Stimulated activated CD4-positive, alpha-beta T cell treated with anti-CD3 and anti-CD28 coated beads, Interleukin-15, amount 100 ng/mL, for 24 hours (primary cell): ENCODE measurements at places on chromosomes 13 and 19.

- peak; percentile 23 for DNase-seq
Measured at GRCh38 chr13:46728777-46729176, 68.2 kb downstream of the ESD start.

- no peak for DNase-seq
Measured at GRCh38 chr13:32126278-32126677, 94.7 kb downstream of the FRY start.

- DNase-seq = no peak
Measured at GRCh38 chr19:4403005-4403761, 743 bp downstream of the CHAF1A start.

GRCh38 chr19:48887861-48888612 is 10.5 kb downstream of the TULP2 start:
- DNase-seq = no peak

- DNase-seq = no peak
Measured at GRCh38 chr19:409516-410242, 732 bp upstream of the C2CD4C start.

- no peak for DNase-seq
Measured at GRCh38 chr13:110468986-110469495, 92.5 kb downstream of the RAB20 start.
